ENCODE measurements at places on chromosomes 3 and 15.

DNA sequence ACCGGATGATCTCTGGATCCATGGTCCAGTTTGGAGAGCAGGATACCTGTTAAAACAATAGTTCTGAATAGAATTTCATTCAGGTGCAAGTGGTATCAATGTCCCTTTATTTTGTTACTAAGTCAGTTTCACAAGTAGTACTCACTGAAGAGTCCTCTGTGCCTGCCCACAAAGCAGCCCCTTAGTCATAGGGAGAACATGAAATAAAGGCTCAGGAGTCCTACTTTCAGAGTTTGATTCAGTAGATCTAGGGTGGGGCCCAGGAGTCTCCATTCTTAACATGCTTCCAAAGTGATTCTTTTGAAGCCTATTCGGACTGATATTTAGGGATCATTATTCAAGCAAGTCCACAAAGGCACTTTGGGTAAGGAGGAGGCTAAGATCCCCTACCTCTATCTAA lies 79.8 kb upstream of the ACKR4 start:
- no peak for DNase-seq

- DNase-seq = no peak
Observed at GRCh38 chr3:160381470-160381869, 17.6 kb downstream of the IFT80 start.

GRCh38 chr3:155241579-155241978 lies 51.9 kb downstream of the STRIT1 start:
- peak; percentile 65 for DNase-seq

DNA sequence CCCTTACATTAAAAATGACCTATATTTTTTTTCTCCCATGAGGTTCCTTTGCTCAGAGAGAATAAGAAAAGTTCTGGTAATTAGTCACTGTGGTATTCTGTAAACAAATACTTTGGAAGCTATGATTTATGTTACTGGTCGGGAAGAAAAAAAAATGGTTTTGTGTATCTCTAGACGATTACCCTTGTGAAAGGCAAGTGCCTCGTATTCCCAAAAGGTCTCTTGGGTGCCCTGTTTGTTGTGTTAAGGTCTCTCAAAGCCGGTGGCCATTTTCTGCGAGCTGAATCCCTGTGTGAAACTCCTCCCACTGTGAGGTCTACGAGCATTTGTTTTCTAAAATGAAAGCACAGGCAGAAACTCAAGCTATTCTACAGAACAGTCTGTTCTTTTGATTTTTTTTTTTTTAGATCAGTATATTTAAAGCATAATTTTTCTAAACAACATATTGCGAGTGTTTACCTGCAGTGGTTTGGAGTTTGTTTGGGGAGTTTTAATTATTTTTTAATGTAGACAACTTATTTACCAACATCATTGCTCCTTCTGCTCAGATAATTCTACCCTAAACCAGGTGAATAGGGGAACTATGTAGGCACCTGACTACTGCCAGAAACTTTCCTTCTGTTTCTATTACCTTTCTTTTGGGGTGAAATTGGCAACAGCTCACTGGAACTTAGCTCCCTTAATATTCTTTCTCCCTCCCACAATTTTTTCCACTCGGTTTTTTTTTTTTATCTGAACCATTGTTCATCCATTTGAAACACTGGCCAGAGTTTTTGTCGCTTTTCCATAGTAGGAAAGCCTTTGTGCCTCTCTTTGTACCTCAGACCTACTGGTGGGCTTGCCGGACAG lies 44.0 kb downstream of the ZBTB38 start:
- peak; percentile 95 for DNase-seq

- peak; percentile 41 for DNase-seq
Observed at GRCh38 chr15:44584162-44584749, 47.3 kb downstream of the EIF3J start.

DNA sequence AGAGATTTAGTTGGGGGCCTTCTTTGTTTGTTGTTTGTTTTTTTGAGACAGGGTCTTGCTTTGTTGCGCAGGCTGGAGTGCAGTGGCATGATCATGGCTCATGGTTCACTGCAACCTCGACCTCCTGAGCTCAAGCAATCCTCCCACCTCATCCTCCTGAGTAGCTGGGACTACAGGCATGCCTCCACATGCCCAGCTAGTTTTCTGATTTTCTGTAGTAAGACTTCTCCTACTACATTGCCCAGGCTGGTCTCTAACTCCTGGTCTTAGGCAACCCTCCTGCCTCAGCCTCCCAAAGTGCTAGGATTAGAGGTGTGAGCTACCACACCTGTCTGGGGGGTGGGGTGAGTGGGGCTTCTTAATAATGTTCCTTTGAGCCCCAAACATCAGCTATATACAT lies 148.3 kb upstream of the ADAMTS9 start:
- no peak for DNase-seq

GRCh38 chr15:47577000-47577399 lies 140.3 kb upstream of the SEMA6D start:
- no peak for DNase-seq

GRCh38 chr3:34070831-34071585 lies 272.6 kb downstream of the PDCD6IP start:
- DNase-seq = no peak

DNA sequence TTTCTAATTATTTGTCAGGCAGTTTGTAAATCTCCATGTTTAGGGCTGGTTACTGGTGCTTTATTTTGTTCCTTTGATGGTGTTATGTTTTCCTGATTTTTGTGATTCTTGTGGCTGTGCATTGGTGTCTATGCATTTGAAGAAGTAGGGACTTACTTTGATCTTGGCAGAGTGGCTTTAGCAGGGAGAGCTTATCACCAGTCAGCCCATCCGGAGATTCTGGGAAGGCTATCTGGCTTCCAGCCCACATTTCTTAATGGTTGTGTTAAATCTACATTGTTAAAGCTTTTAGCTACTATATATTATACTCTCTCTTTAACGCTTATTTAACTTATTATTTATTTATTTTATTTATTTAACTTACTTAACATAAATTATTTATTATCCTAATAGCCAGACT lies 35.1 kb downstream of the FBXL2 start:
- DNase-seq = no peak

GRCh38 chr3:72786668-72787067 lies 61.6 kb downstream of the SHQ1 start:
- DNase-seq = no peak

- peak; percentile 36 for DNase-seq
Observed at GRCh38 chr15:91224755-91225380, 124.8 kb downstream of the SV2B start.

DNA sequence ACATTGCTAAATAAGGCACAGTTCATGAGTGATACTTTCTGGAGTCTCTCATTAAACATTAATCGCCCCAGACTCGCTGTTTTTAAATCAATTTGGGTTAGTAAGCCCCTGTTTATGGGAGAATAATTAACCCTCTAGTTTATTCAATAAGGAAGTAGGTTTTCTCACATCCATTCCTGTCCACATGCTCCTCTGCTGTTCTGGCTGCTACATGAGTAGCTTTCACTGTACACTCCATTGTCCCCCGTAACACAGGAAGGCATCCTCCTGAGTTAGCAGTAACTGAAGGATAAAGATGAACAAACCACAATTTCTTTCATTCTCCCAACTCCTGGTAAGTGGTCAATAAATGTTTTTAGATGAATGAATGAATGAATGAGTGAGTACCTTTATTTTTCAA lies 378.5 kb downstream of the DIPK2A start:
- no peak for DNase-seq

DNA sequence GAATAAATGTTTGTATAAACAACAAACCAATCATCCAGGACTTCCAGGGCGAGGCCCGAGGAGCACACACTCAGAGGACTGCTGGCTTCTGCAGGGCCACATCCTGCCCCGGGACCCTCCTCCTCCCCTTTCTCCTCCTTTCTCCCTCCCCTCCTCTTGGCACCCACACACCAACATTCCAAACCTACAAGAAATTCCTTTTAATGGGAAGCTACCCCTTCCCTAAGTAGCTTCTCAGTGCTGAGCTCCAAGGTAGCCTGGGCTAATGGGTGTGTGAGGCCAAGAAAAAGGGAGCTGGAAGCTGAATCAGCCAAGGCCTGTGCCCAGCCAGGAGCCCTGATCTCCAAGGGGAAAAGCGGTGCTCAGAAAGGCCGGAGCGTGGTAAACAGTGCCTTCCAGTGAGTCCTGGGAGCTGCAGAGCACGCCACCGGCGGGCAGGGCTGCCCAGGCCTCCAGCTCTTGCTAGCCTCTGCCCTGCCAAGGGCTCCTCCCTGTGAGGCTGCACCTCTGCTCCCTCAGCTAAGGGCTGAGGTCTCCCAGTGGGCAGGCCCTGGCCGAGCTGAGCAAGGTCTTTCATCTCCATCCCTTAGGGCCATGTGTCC lies 3.9 kb downstream of the ITIH3 start:
- DNase-seq = peak; percentile 12

GRCh38 chr3:114848643-114849350 lies 298.3 kb downstream of the ZBTB20 start:
- DNase-seq = no peak

GRCh38 chr3:115581362-115582135 lies 41.8 kb upstream of the GAP43 start:
- DNase-seq = peak; percentile 4

- peak; percentile 56 for DNase-seq
Observed at GRCh38 chr3:71579935-71580406, 3.6 kb downstream of the FOXP1 start.

DNA sequence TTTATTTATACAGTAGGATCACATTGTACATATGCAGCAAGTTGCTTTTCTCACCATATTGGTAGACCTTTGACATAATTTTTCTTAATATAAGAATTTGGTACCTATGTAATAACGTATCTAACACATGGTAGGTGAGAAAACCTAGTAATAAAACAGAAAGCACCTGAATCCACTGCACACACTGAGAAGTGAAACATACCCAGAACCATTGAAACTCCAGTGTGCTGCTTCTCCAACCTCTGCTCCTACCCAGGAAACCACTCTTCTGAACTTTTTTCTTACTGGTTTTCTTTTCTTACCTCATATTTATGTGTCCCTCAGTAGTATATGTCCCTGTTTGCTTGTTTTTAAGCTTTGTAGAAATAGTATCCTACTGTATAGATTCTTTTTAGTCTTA lies 293.0 kb downstream of the UBE2E2 start:
- DNase-seq = no peak

DNA sequence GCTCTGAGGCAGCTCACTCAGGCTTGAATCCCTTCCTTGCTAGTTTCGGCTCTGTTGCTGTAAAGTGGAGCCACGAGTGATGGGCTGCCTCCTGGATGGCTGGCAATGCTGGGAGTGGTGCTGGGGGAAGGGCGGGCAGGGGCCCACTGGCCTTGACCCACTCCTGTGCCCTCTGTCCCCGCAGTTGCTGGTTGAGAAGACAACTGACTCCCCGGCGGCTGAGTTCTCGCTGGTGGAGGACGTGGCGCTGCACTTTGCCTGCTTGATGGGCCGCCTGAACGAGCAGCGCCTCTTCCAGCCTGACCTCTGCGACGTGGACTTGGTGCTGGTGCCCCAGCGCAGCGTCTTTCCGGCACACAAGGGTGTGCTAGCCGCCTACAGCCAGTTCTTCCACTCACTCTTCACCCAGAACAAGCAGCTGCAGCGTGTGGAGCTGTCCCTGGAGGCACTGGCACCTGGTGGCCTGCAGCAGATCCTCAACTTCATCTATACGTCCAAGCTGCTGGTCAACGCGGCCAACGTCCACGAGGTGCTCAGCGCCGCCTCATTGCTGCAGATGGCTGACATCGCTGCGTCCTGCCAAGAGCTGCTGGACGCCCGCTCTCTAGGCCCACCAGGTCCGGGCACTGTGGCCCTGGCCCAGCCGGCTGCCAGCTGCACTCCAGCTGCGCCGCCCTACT lies 4.7 kb downstream of the ZBTB47 start:
- DNase-seq = no peak

DNA sequence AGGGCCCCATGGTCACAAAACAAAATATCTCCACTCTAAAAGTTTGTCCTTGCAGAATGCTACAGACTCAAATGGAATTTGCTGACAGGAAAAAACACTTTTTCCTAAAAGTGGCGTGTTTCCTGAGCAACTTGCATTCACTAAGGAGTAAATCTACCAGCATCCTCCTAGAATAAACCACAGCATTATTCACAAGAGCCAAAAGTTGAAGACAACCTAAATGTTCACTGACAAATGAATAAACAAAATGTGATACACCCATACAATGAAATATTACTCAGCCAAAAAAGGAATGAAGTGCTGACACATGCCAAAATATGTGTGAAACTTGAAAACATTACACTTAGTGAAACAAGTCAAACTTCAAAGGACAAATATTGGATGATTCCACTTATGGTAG lies 28.9 kb downstream of the ITGB5 start:
- no peak for DNase-seq

- DNase-seq = no peak
Observed at GRCh38 chr3:131658115-131658514, 155.3 kb upstream of the MRPL3 start.

- DNase-seq = peak; percentile 51
Observed at GRCh38 chr3:185176750-185177359, 24.0 kb upstream of the C3orf70 start.

GRCh38 chr15:40114218-40114617 lies 5.5 kb upstream of the BMF start:
- no peak for DNase-seq

- DNase-seq = peak; percentile 72
Observed at GRCh38 chr3:81249540-81250029, 511.9 kb downstream of the GBE1 start.

DNA sequence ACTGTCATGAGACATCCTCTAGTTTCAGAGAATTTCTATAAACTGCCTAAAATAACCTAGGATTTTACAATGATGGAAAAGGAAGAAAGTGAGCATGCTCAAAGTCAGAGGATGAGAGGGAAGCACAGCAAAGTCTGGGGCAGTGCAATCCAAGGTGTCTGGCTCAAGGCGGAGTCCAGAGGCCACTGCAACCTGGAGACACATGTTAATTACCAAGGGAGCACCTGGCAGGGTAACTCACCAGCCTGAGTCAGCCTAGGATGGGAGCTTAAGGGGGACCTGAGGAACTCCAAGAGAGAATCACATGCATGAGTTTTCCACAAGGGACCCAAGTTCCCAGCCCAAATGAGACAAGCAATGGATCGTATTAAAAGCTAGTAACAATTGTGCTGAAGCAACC lies 49.8 kb downstream of the PLD1 start:
- no peak for DNase-seq

GRCh38 chr3:44992555-44993470 lies 16.8 kb downstream of the EXOSC7 start:
- peak; percentile 45 for DNase-seq

DNA sequence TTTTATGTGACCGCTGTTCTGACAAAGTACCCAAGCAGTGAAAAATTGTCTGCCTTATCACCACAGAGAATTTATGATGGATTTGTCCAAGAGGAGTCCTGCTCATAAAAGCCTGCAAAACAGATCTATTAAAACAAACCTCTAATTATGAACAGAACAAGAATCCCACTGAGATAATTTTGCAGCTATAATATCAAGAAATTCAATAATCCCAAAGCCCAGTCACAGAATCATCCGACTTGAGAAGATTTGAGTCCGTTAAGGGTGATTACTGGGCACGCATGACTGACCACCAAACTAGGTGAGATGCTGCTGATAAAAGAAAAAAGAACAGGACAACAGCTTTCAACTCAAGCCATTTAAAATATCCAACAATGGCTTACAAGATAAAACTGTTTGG lies 231.0 kb upstream of the WNT5A start:
- no peak for DNase-seq

- no peak for DNase-seq
Observed at GRCh38 chr15:100642950-100643338, 40.6 kb downstream of the ASB7 start.
